Lung microvascular endothelial cell (primary cell): ENCODE measurements at places on chromosomes 3 and 15. TPM values are rescaled to one million over a fixed set of nuclear protein-coding genes. Genes with fewer than 3 reads are reported as not detected.

DNA sequence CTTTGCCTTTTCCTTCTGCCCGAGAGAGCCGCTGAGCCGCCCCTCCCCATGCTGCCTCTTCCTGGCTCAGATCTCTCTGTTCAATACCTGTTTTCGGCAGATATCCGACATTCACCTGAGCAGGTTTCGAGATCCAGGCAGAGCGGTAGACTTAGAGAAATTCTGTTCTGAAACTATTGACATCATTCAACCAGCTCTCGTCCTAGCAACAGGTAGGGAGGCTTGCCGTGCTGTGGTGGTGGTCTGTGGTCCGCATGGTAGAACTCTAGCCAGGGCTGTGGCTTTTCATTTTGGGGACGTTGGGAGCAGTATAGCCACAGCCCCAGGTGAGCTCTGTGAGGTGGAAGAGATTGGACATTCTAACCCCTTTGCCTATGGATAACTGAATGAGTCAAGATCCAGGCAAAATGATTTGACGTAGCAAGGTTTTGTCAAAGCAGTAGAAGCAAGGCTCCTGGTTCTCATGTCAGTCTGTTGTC is 810 bp downstream of the TMEM62 start:
- no peak for DNase-seq

Gene PLS1
- 0.44 and 0.60 TPM in 2 replicates for total RNA-seq

GRCh38 chr15:57031605-57032004 is 113.2 kb downstream of the TCF12 start:
- DNase-seq = peak; percentile 76

GRCh38 chr15:40986820-40987219 is 33.5 kb downstream of the CHAC1 start:
- DNase-seq = no peak

GRCh38 chr3:132382688-132383194 is 34.6 kb upstream of the DNAJC13 start:
- no peak for DNase-seq

Gene GOLGA6B
- total RNA-seq = not detected in 2 replicates

Gene STARD9
- 3.5 and 9.3 TPM in 2 replicates for total RNA-seq

DNA sequence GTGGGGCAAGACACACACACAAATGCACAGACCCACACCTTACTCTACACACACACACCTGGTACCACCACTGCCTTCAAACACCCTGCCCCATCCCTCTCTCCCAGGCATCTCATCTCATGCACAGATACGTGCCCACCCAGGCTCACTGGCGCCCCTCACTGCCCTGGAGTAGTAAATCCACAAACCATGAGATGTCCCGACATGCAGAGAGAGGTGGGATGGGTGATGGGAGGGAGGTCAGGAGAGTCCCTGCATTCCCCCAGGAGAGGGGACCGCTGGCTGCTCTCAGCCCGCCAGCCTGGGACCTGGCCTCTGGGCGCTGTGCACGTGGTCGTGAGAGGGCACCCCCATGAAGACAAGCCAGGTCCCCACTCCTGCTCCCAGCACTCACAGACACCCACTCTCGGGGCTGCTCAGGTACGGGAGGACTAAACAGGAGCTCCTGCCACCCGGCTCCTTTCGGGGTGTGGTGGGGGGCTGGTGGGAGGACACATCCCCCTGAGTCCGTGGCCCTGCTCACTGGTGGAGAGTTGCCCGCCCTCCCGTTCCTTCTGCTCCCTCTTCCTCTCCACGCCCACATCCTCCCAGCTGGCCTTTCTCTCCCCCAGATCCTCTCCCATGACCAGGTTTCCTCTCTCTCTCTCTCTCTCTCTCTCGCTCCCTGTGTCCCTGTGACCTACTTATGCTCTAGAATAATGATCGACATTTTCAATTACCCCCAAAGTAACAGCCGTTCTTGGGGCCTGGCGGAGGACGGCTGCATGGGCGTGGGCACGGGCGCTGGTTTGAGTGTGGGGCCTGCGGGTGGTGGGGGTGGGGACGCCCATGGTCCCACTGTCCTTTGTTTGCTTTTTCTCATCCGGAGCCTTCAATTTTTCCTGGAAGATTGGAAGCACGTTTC is 18.9 kb upstream of the CSPG4 start:
- DNase-seq = peak; percentile 48

Gene ALDH1A3
- 16.1 and 22.2 TPM in 2 replicates for total RNA-seq
